OCI-M1 (cell line): ENCODE measurements at places on chromosomes 6 and 20.

- no peak for DNase-seq
These were observed 84.8 kb upstream of the SOX4 start for GRCh38 chr6:21508753-21509152.

DNA sequence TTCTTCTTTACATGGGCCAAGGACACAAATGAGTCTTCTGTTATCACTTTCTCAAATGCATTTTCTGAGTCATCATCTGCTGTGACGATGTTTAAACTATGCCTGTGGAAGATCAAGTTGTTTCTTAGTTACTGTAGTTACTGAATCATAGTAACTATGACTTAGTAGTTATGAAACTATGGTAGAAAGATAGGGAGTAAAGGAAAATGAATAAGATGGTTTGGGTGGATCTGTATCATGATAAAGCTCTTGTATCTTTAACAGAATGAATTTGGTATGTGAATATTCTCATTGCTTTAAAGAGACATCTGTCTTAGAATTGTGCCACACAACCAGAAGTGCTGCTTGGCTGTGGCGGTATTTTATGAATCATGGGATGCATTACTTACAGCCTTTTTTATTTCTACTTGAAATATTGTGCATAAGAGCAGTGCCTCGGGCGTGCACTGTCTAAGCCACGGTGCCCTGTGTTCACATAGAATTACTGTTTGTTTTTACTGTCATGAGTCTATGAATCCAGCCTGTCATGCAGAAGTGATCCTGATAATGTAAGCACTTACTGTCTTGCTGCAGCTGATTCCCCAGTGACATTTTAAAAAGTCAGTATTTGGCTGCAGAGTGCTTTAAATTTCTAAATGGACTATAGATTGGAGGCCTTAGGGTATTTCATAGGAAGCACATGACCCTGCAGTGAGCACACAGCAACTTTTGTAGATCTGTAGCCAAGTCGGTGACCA, 215.2 kb downstream of the TMEM242 start:
- peak; percentile 68 for DNase-seq

GRCh38 chr20:40393197-40394079, 295.6 kb downstream of the MAFB start:
- DNase-seq = no peak

- DNase-seq = no peak
These were observed 121.5 kb upstream of the FOXQ1 start for GRCh38 chr6:1190366-1190765.

DNA sequence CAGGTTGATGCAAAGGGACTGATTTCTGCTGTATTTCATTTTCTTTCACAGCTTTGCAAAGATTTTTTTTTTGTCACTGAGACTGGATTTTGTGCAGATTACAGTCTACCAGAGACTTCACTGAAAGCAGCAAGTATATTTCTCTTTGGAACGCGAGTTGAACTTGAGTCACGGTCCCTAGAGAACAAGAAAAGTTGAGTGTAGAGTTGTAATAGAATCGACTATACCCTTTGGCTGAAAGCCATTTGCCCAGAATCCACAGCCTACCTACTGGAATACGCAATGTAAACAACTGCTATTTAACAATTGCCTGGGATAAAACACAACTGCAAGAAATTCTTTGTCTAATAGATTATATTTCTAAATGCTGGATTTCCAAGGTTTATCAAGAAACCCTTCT, 520.6 kb downstream of the HDGFL1 start:
- no peak for DNase-seq

GRCh38 chr6:136317021-136317694, 27.5 kb upstream of the BCLAF1 start:
- DNase-seq = peak; percentile 85

DNA sequence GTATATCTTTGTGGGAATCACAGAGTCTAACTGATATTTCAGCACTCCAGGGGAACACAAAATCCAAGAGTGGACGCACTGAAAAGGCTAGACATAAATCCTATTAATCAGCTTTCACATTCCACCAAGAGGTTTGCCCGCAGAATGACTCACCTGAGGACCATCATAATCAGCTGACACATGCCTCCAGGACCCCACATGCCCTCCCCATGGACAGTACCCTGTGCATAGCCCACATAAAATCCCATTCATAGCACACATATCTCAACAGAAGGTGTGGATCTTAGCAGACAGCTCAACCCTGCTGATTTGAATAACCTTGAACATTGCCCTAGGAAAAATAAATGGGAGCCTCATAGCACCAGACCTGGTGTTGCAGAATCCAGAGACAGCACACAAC, 246.8 kb upstream of the TENT5A start:
- DNase-seq = no peak

GRCh38 chr6:134657751-134658527, 292.0 kb downstream of the ALDH8A1 start:
- DNase-seq = no peak

DNA sequence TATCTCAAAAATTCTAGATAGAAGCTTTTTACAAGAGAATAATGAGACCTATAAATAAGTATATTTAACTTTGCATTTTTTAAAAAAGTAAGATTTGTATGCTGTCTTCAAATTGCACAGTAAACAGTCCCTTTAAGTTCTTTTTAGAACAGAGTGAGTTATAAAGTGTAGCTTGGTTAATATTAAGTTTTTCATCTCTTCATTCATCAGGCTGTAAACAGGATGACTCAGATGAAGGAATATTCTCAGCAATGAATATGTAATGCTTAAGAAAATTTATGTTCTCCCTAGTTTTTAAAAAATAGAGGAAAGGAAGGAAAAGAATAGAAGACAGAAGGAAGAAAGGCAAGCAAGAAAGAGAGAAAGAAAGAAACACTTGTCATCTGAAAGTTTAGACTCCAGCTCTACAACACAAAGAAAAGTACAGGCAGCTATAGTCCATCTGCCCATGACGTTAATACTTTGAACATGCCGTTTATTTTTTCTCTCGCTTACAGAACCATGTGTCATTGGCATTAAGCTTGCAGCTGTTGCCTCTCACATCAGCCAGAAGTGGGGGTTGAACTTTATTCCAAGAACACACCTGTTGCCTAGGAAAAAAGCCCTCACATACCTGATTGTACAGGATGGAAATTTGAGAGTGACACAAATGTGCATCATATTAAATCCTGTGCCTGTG, 36.1 kb downstream of the CAP2 start:
- no peak for DNase-seq

DNA sequence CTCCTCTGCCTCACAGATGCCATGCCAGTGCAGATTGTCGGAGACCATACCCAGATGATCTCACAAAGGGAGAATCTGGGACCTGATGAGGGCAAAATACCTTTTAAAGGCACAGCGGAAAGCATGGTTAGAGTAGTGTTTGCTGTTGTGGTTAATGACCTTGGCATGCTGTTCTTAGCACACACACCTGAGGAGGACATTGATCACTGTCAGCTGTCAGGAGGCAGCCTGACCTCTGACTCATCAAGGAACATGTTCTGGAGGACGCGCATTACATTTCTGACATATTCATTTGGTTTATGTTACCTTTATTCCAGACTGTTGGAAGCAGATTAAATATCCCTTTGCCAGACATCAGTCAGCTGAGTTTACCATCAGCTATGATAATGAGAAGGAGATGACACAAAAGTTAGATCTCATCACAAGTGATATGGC, 57.1 kb downstream of the GOPC start:
- no peak for DNase-seq
